ENCODE measurements at places on chromosomes 3 and 15.

DNA sequence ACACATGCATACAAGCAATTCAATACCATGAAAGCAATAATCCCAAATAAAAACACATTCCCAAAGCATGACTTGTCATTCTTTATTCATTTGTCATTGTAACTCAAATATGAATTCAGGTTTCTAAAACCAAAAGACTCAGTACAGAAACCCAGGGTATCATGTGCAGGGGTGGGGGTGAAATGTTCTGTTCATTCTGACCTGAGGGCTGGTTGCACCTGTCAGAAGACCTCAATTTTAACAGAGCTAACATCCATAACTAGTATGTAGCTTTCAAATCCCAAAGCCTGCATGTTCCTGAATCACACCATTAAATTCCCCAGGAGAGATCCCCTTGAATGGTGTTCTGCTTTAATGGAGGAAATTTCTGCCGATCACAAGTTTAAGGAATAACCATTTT is 738.7 kb downstream of the MCTP2 start:
- no peak for DNase-seq

DNA sequence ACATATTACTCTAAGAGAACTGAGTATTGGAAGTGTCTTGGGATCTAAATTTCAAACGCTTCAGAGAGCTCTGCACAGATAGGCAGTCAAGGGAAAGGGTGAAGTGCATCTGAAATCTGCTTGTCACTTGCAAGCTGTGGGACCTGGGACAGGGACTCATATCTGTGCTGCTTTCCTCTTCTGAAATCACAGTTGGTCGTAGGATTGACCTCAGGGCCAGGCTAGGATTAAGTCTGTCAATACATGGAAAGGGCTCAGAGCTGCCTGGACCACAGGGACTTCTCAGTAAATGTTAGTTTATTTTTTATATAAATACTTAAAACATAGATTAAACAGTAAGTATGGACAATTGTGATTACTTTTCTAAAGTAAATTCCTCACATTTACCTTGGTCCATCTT is 74.7 kb upstream of the CMTM7 start:
- DNase-seq = no peak

GRCh38 chr15:53312707-53313106 is 446.8 kb downstream of the WDR72 start:
- no peak for DNase-seq

DNA sequence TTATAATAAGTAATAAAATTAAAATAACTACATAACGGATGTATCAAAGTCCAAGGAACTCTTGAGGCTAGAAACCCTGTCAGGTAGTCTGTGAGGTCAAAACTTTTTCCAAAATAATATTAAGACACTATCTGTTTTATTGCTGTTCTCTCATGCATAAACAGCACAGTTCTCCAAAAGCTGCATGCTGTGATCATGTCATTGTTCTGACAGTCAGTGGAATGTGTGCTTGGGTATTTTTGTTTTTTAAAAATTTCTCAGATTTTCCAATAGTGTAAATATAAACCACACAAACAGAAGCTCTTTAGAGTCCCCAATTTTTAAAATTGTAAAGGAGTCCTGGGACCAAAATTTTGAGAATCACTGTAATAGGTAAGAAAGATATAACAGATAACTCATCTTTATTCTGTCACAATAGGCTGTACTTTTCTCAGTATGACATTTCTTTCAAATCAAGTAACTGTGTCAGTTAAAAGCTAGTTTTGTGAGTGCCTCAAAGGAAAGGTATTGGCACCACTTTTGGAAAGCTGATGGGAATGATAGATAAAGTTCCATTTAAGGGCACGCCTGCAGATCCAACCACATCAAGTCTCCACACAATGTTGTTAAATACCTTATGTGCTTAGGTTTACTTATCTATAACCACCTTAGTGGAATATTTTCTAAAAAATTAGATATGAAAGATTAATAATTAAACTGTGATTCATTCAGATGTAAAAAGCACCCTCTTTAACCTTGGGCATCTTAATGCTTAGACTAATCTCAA is 49.3 kb downstream of the CEP152 start:
- no peak for DNase-seq

- no peak for DNase-seq
These were observed 12.4 kb downstream of the GLYCTK start for GRCh38 chr3:52299879-52300611.

GRCh38 chr15:92463826-92464225 is 70.1 kb downstream of the ST8SIA2 start:
- DNase-seq = no peak

GRCh38 chr3:173702561-173702960 is 305.0 kb downstream of the NLGN1 start:
- no peak for DNase-seq

GRCh38 chr3:196726788-196727675 is 12.6 kb upstream of the PAK2 start:
- DNase-seq = no peak

DNA sequence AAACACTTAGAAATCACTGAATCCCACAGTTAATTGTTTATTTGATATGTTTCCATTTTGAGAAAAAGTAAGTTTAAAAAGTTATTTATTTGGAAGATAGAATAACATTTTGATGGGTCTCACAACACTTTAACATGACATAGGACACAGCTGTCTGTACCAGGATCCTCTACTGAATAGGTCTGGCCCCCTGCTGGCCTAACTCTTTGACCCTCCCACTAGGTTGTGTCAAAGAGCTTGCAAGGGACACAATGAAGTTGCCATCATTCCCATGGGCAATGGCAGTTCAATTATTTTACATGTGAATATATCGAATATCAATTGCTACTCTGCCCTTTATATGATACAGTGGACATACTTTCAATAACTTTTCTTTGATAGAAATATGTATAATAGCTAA is 138.9 kb downstream of the EPHA3 start:
- no peak for DNase-seq

- no peak for DNase-seq
These were observed 27.1 kb downstream of the GATM start for GRCh38 chr15:45351227-45351626.

DNA sequence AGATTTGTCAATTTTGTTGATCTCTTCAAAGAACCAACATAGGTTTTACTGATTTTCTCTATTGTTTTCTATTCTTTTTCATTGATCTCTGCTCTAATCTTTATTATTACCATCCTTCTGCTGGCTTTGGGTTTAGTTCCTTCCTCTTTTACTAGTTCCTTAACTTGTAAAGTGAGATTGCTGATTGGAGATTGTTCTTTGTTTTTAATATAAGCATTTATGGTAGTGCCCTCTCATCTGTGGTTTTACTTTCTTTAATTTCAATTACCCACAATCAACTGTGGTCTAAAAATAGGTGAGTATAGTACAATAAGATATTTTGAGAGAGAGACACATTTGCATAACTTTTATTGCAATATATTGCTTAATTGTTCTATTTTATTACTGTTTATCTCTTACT is 13.2 kb upstream of the CLRN1 start:
- no peak for DNase-seq

DNA sequence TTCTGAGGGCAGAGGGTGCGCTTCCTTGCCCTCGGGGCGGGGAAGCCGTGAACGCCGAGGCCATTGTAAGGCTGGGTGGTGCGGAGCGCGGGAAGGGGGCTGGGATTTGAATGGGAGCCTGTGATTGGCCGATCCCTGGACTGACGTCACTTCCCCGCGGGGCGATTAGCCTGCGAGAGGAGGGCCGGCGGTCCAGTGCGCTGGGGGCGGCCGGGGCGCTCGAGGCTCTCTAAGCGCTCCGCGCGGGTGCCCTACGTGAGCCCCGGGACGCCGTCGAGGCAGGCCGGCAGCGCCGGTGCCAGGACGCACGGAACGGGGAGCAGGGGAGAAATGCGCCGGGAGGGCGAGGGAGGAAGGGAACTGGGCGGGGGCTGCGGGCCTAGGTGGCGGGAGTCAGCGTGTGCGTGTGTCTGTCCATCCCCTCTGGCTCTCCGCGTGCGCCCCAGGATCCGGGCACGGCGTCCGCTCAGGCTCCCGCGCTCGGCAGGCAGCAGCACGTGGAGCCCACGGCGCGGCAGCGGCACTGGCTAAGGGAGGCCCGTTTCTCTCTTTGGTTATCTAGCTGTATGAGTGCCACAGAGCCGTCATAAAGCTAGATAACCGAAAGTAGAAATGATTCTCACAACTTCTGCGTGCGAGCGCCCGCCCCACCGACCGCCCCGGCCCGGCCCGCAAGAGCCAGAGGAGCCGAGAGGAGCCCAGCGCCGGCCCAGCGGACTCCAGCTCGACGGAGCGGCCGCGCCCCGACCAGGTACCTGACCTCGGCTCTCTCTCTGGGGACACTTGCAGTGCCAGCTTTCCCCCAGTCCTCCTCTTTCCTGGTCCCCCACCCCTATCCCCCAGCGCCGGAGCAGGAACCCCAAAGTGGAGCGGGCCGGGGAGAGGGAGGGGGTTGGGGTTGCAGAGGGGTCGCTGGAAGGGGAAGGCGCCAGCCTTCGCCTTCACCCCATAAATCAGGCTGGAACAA is 33.1 kb upstream of the POLG start:
- DNase-seq = no peak

DNA sequence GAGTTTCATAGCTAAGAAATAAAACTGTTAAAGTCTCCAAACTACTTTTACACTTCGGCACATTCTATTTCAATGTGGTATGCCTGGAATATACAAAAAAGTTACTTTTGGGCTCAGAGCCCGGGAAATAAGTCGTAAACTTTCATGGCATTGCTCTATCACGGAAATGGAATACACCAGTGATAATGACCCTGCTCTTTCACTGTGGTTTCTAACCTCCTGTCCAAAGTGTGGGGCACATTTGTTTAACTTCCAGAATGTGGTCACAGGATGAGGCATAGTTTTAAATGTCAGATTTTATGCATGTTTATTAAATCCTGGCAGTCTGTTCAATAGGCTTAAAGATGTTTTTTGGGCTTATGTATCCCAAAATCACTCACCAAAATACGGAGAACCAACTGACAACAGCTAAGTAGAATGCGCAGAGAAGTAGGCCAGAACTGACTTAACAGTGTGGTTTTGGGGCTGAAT is 5.1 kb downstream of the CXCR6 start:
- DNase-seq = peak; percentile 85

DNA sequence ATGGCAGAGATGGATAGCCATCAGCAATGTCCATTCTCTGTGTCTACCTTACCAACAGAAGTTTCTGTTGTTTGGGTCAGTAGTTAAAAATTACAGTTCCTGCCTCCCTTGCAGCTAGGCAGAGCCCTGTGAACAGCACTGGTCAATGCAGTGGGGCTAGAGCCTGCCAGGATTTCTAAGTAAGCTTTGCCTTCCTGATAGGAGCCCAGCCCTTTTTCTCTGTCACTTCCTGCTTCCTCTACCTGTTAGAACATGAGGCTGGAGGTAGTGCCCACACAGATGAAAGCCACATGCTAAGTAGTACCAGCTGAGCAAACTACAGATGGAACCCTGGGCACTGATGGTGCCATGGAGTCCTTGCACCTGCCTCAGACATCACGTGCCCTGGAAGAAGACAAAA is 45.0 kb downstream of the MGLL start:
- no peak for DNase-seq

- no peak for DNase-seq
These were observed 93.3 kb downstream of the PCCB start for GRCh38 chr3:136343446-136343845.

- no peak for DNase-seq
These were observed 14.5 kb upstream of the RBSN start for GRCh38 chr3:15113471-15113870.

DNA sequence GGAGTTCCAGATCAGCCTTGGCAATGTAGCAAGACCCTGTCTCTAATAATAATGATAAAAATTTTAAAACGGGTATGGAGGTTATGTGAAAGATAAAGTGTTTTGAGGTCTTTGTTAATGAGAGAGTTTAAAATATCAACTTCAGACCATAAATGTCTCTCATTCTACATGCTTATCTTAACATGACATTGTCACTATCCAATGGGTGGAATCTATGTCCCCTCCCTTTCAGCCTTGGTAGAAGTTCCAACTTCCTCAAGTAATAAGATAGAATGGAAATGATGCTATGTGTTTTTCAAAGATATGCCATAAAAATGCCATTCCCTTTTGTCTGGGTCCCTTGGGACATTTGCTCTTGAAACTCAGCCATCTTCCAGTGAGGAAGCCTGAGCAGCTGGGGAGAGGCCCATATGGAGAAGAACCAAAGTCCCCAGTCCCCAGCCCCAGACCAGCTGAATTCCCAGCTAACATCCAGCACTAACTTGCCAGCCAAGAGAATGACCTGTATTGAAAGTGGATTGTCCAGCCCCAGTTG is 17.0 kb downstream of the RPSA start:
- no peak for DNase-seq

DNA sequence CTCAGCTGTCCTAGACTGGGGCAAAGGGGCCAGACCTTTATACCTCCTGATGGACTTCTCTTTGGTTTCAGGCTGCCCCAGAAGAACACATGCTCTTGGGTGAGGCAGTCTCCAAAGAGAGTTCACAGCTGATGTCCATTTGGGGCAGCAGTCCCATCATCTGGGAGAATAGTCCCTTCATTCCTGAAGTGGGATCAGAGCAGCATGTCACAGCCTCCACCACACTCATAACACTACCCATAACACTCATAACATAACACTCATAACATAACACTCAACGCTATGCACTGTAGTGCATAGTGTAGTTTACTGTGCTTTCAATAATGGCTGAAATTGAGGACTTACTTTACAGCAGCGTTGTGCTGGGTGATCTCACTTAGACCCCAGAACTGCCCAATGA is 36.7 kb upstream of the PLCL2 start:
- no peak for DNase-seq

DNA sequence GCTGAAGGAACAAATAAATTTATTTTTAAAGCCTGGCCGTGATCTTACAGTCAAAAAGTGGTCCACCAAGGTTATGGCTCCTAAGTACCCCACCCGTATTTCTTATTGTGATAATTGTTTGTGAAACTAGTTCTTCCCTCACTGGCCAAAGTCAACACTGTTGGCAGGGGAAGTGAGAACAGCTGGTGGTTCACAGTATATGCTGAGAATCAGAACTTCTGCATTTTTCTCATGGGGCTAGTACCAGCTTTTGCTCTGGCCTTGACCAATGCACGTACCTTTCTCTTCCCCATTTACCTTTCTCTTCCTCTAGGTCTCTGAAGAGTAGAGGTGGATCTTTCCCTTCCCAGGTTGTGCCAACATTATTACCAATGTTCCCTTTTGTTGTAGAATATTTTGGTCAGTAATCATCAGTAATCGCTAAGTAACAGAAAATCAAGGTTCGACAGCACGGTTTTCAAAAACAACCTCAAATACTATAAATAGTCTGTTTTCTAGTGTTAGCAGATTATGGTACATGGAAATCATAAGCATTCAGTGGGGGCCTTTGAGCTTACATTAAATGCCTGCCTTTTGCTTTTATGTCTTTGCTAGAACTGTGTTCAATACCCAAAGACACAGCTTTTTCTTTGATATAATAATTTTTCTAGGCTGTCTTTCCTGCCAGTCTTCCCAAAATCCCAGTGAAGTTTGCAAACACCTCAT is 268.0 kb downstream of the LPP start:
- no peak for DNase-seq

DNA sequence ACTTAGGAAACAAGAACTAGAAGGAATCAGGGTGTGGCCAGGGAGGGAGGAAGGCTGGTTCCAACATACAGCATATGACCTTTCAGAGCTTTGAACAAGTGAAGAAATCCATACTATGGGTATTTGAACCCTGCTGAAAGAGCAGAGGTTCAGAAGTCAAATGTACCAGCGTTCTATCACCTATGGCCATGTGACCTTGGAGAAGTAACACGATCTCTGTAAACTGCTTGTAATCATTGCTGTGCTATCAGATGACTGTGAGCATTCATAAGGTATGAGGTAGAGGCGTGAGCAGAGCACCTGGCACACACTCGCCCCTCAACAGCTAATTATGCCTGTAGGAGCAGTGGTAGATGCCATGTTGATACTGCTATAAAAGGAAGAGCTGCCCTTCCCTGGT is 55.2 kb downstream of the KLHL6 start:
- DNase-seq = no peak

- DNase-seq = no peak
These were observed 44.5 kb upstream of the SEC22A start for GRCh38 chr3:123157209-123157597.

Data from HFF-Myc (cell line).